ENCODE measurements at places on chromosomes 12 and 14.

DNA sequence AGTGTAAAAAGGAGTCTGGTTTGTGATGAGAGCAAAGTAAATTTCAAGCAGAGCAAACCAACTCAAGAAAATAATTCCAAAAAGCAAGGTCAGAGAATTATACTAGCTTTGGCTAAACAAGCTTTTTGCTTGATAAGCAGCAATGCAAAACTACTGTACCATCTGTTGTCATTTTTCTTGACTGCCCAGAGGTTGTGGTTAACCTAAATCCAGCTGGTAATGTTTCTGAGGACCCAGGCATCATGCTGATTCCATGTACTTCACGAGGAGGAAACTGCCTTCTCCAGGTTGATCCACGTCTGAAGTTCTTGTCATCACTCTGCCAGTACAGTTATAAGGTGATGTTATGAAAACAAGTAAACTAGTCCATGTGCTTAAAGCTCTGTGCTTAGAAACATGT is 185.2 kb downstream of the ACSS3 start:
- DNase-seq: no peak

DNA sequence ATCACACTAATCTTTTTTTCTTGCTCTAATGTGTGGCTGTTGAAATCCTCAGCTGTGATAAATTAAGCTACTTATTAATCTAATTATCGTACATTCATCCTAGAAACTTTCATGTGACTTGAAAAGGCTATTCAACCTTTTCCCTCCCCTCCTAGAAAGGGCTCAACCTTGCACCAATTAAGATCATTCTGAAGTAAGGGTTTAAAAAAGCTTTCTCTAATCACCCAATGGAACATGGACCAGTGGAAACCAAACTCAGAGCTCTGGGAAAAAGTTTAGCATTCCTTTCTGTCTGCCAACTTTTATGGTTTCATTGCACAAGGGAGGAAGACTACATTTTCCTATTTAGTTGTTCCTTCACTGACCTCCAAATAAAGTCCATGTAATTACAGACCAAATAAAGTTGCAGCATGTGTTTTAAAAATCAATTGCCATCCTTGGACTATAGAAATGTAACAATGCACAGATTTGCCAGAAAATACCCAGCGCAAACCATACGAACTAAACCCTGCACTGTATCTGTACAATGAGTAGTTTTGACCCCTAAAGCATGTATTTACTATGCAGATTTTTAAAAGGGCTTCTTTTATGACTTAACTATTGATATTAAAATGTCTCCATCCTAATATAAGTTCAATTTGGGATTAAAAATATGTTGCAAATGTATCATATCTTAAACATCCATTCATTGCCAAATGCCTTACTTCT is 142.6 kb upstream of the OTX2 start:
- DNase-seq: no peak

DNA sequence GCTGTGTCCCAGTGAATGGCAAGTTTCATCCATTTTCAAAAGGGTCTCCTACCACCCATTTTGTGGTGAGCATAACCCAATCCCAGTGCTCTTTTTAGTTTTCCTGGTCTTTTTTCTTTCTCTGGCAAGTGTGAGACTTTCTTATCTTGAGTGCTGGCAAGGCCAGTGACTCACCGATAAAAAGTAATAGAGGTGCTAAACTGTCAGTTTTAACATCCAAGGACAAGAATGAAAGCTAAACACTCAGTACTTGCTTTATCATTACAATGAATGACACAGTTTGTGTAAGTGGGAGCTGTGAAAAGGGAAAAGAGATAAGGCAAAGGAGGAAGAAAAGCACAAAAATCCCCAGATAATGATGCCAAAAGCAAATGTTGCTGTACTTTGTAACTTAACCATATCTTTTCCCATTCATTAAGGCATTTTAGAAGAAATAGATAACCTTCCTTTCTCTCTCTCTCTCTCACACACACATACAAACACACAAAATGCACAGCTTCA is 4.9 kb upstream of the LRIG3 start:
- DNase-seq: peak; percentile 97

GRCh38 chr14:31057701-31058364 is 31.7 kb upstream of the STRN3 start:
- DNase-seq: no peak

GRCh38 chr12:112096667-112097066 is 11.9 kb downstream of the NAA25 start:
- peak; percentile 77 for DNase-seq

DNA sequence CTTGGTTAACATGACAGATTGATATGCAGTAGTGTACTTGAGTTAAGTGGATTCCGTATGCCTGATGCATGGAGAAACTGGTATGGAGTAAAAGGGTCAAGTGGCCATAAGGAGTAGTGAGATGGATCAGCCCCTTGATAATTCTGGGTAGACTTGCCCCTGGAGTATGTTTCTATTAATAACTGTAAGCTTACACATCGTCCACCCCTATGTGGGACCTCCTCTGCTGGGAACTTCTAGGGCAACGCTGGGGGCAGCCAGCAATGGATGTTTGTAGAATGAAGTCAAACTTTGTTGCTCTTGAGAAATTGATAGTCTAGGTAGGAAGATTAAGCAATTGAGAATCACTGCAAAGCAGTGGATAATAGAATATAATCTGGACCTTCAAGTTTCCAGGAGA is 3.5 kb downstream of the C12orf75 start:
- peak; percentile 51 for DNase-seq

GRCh38 chr14:79749065-79749464 is 462.2 kb downstream of the DIO2 start:
- no peak for DNase-seq

GRCh38 chr12:61998791-61999190 is 261.4 kb upstream of the USP15 start:
- DNase-seq: no peak

DNA sequence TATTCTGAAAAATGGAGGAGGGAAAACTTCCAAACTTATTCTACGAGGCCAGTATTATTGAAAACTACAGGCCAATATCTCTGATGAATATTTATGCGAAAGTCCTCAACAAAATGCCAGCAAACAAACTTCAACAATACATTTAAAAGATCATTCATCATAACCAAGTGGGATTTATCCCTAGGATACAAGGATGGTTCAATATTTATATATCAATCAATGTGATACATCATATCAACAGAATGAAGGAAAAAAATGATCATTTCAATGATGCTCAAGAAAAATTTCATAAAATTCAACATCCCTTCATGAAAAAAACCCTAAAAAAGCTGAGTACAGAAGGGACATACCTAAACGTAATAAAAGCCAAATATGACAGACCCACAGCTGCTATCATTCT is 45.9 kb upstream of the LMNTD1 start:
- DNase-seq: no peak

GRCh38 chr14:104796687-104797081 is 1.1 kb upstream of the AKT1 start:
- no peak for DNase-seq

GRCh38 chr12:129119537-129119936 is 266.3 kb downstream of the GLT1D1 start:
- no peak for DNase-seq

DNA sequence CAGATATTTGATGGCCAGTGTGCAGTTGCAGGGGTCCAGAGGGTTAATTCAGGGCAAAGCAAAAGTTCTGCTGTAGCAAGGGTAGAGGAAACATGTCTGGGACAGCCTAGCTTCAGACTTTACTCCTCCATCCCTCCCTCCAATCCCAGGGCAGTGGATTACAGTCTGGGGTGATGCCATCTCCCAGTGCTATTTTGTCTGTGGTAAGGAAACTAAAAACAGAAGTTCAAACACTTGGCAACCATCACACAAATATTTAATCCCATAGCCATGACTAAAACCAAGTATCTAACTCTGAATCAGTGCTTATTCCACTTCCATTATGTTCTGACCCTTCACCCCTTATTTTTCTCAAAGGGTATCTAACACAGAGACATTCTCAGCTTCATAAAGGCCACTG is 61.8 kb downstream of the PIK3C2G start:
- peak; percentile 8 for DNase-seq

- DNase-seq: peak; percentile 98
Measured at GRCh38 chr12:74890237-74890599, 319.4 kb downstream of the KCNC2 start.

DNA sequence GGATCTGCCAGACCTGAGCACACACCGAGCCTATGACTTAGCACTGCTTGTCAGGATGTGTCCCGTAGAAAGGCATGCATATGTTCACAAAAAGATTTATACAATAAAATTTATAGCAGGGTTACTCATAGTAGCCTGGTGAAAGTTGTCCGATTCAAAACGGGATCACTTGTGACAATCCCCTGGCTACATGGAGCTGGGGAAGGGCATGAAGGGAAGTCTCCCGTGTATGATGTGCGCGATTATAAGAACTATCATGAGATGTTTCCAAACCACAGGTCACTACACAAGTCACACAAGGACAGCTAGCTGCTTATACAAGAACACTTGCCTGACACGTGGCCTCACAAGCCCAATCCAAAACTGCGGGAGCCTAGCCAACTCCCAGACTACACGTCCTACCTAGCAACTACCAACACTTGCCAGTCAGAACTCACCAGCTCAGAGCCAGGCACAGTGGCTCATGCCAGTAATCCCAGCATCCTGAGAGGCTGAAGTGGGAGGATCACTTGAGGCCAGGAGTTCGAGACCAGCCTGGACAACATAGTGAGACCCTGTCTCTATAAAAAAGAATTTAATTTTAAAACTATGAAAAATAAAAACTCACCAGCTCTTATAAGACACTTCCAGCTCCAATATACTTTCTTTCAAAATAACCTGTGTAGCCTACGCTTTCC is 7.5 kb upstream of the CDCA4 start:
- DNase-seq: no peak

- no peak for DNase-seq
Measured at GRCh38 chr14:34715127-34715863, 902 bp upstream of the CFL2 start.

- no peak for DNase-seq
Measured at GRCh38 chr12:56591126-56591525, 39.0 kb downstream of the BAZ2A start.

GRCh38 chr12:101671157-101671791 is 26.2 kb upstream of the CHPT1 start:
- DNase-seq: no peak

DNA sequence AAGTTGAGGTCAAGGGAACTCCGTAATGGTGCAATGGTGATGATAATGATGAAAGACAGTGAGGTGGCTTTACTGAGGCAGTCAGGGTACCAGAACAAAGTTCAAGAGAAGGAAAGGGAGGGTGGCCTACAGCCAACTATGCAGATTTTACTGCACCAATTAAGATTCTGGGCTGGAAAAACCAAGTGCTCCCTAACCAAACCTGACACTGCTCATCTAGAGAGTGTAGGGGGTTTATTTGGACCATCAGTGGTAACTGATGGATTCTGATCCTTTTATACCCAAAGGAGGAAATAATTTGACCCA is 387 bp downstream of the LRRC9 start:
- DNase-seq: no peak

DNA sequence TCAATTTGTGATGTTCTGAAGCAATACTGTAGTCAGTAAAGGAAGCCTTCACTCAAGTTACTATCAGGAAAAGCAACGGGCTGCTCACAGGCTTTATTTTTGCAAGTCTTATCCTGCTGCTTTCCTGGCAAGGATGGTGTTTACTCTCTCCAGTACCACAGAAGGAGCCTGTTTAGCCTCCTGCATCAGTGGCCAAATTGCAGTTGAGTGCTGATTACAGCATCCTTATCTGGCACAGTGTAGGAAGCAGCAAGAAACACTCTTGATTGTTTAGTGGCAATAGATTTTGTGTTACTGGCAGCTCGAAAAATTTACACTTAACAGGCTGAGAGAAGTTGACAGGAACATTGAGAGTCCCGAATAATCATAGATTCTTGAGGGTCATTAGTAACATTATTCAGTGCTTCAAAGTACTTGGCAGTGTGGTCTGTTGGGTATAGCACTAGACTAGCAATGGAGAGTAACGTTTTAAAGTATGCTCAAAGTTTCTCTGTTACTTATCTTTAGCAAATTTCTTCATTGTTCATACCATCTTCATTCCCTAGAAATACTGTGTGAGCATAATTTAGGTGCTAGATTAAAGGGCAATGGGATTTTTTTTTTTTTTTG is 11.7 kb downstream of the TULP3 start:
- DNase-seq: no peak

DNA sequence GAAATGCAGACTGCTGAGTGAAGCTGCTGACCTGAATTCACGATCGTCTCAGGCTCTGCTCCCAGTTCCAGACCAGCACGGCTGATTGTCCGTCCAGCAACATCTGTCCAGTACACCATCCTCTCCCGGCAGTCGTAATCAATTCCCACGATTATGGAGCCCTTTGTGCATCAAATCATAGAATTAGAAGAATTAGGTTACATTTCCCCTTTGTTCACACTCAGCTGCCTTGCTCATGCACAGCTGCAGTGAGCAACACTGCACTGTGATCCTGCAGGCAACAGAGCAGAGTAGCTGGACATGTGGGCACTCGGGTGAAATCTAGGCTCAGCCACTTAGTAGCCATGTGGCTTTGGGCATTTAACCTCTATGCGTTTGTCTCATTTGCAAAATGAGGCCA is 22.2 kb downstream of the RTRAF start:
- DNase-seq: no peak

- no peak for DNase-seq
Measured at GRCh38 chr12:28830491-28830890, 318.6 kb upstream of the FAR2 start.

GRCh38 chr14:74207943-74208342 is 31.3 kb upstream of the VSX2 start:
- DNase-seq: no peak

DNA sequence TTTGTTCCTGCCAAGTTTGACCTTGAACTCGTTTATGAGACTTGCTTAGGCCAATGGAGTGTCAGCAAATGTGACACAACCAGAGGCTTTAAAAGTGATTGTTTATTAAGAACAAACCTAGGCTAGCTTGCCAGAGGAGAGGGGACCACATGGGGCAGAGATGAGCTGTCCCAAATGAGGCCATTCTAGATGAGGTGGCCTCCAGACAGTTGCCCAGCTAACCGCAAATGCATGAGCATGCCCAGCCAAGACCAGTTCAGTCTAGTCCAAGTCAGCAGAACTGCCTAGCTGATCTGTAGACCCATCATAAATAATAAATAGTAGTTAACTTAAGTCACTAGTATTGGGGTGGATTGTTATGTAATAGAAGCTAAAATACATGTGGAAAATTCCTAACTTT is 172.8 kb upstream of the DYRK2 start:
- DNase-seq: no peak

- peak; percentile 85 for DNase-seq
Measured at GRCh38 chr12:51951199-51951842, at the start of gene ACVR1B. ACVR1B (plus strand) TSS chr12:51951699; CDS start chr12:51951744, 45 bp downstream.

DNA sequence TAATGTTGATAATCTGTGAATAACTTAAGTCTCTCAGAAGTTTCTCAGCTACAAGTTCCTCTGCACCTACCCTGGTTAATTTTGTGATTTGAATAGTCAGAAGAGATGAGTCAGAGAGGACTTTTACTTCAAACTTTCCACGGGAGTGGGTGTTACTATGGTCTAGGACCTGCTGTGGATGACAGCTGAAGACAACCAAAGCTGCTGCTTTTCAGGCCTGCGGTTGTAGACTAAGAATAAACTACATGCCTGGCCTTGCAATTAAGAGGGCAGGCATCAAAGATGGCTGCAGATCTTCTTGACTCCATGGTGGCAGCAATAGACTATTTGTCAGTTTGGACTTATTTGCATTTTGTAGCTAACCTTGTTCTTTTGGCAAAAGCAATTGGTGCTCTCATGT is 227.1 kb upstream of the KRR1 start:
- no peak for DNase-seq

All from NCI-H226 (cell line).